ENCODE measurements at places on chromosomes 4 and X.

DNA sequence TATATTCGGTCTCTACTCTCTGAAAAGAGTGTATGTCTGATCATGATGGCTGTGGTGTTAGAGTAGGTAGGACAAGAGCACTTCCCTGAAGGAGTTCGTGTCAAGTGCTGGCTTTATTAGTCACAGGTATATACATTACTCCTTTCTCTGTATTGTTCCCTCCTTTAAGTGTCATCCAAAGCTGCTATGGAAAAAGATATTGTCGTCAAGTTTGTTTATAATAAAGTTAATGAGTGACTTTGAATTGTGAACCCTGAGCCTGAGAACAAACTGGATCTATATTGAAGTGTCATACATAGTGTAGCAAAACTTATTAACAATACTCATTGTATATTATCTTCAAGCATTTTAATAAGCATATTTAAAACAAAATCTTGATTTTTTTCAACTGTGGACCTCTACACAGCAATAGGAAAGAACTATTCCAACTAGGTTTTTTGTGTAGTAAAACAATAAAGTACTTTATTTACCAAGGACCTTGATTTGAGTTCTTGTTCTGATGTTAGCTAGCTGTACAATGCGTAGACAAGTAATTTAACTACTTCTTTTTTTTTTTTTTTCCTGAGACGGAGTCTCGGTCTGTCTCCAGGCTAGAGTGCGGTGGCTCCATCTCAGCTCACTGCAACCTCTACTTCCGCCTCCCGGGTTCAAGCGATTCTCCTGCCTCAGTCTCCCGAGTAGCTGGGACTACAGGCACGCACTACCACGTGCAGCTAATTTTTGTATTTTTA is 177.7 kb downstream of the RAPGEF2 start:
- DNase-seq = peak; percentile 83

DNA sequence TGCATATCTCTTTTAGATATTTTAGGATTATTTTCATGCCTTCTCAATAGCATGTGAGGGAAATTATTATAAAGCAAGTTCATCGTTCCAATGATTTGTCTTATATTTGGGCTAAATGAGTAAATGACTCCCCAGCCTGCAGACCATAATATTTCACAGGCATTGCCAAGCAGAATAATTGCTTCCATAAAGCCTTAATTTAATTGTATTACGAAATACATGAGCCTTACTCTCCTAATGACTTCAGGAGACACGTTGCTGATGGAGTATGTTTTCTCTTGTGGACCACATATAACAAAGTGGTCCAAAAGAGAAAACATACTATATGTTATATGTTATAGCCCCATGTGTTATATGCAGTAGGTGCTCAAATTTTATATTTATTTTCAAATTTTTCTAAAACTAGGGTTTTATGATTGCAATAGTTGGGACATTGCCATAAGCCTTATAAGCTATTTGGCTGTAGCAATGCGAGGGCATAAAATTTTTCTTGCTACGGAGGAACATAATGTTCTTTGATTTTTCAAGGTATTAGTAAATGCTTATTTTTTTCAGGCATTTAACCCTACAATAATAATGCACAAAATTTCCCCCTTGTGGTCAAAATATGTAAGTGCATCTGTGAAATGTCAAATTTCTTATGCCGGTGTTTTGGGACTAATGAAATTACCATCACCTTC is 26.2 kb upstream of the TMPRSS11D start:
- DNase-seq = peak; percentile 23

GRCh38 chrX:100677611-100678181 is 33.7 kb downstream of the SRPX2 start:
- DNase-seq = no peak

DNA sequence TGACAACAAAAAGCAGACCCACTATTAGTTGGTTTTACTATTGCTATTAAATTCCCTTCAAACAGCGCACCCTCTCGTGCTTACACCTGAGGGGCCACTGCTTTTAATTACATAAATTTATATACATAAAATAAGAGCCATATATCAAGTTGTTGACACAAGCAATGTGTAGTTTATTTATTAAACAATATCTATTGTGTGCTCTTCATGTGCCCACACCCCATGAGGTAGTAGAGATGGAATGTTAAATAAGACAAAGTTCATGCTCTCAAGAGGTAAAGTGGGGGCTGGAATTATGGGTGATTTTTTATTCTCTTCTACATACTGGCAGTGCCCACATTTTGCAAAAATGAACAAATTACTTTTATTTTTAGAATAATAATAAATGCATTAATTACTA is 47.3 kb downstream of the KCNIP4 start:
- no peak for DNase-seq

DNA sequence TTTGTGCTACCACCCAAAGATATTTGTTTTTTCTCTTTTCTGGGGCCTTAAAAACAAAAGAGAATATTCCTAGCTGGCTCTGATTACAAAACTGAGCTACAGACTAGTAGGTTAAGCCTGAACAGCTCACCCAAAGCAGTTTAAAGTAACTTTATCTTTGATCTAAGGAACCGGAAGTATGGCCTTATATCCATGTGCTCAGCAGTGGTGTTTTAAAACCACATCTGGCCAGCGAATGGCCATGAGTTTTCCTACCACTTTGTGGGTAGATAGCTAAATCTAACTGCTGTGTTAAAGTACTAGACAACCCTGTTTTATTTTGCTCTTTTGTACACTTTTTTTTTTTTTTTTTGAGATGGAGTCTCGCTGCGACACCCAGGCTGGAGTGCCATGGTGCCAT is 24.6 kb downstream of the ADGRG4 start:
- DNase-seq = no peak

GRCh38 chr4:72942565-72942964 is 127.0 kb downstream of the COX18 start:
- no peak for DNase-seq

DNA sequence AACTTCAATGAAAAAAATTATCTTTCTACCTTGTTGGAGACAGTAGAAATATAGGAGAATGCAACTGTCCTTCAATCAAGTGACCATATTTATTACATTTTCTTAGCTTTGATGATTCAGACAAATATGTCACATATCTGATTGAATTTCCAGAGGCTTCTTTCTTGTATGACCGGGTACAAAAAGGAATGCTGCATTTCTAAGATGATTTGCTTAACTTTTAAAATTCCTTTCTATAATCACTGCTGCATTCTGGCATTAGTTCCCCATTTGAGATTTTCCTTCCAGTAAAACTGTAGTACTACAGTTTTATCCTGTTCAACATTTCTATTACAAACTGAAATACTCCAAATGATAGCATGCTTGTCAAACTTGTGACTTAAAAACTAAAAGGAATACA is 5.2 kb downstream of the MFSD8 start:
- no peak for DNase-seq

DNA sequence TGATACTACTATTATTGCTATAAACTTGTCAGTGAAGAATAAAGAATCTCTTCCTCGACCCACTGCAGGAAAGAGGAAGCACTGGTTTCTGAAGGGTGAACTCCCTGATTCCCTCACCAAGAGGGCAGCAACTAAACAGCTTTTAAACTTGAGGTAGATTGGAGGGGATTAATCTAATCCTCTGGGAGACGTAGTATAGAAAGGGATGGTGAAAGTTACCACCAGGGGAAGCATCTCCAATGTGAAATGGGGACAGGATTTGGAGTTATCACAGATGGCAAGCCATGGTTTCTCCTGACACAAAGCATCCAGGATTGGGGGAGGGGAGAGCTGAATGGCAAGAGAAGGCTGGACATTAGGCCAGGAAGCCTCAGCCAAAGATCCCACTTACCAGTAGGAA is 62.7 kb upstream of the PTPN13 start:
- no peak for DNase-seq

DNA sequence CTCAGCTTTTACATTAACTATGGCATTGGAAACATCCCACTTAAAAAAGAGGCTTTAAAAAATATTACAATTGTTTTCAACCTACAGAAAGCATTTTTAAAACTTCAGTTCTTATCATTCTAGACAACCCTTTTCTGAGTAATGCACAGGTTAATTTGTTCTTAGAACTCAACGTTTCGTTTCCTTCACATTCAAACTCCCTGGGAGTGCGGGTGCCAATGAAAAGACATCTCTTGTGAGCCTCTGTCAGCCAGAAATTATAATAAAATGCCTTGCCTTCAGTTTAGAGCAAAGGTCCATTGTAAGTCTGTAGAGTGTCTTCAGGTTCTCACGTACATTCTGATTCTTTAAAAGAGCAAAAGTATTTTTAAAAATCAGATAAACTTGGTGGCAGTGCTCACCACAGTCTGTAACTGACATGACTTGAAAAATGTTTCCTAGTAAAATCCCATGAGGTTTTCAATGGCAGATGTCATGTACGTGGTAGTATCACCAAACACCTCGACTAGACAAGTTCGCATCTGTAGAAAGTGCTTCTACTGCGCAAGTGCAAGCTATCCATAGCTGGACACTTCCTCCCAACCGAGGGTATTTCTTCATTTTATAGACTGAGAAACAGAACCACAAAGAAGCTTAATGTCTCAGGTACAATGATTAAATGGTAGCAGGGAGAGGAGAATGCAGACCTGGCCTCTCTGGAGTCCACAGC is 65.8 kb downstream of the HAUS3 start:
- DNase-seq = no peak

DNA sequence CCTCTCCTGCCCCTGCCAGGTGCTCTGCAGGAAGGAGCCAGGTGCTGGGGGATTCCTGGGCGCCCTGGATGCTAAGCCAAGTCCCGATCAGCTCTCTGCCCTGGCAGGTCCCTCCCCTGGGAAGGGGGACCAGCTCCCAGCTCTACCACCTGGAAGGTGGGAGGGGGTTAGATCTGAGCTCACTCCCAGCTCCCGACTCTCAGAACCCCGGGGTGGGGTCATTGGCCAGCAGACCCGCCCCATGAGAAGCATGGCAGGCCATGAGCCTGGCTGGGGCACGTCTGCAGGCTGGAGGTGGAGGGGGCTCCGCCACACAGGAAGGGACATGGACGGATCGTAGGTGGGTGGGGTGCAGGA is 83.4 kb upstream of the NKX1-1 start:
- DNase-seq = no peak

DNA sequence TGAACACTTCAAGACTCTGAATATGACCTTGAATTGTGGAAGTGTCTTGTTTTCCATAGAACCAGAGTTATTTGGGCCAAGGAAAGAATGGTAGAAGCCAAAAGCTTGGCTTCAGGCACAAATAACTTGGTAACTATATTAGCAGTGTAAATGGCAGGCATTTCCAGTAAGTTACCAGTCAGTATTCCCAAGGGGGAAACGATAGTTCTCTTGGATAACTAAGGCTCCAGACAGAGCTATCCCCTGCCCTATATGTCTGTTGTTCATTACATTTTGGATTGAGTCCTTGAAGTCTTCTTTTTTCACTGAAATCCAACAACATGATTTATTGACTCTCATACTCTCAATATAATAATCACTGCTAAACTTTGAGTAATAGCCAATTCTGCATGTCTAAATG is 364.1 kb downstream of the MAGEB5 start:
- no peak for DNase-seq

DNA sequence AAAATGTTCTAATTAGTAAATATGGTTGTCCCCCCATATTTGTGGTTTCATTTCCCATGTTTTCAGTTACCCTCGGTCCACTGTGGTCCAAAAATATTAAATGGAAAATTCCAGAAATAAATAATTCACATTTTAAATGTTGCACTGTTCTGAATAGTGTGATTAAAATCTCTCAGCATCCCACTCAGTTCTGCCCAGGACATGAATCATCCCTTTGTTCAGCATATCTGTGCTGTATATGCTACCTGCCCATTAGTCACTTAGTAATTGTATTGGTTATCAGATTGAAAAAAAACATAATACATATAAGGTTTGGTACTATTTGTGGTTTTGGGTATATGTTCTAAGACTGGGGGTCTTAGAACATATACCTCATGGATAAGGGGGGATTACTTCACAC is 55.1 kb upstream of the NXF3 start:
- no peak for DNase-seq

DNA sequence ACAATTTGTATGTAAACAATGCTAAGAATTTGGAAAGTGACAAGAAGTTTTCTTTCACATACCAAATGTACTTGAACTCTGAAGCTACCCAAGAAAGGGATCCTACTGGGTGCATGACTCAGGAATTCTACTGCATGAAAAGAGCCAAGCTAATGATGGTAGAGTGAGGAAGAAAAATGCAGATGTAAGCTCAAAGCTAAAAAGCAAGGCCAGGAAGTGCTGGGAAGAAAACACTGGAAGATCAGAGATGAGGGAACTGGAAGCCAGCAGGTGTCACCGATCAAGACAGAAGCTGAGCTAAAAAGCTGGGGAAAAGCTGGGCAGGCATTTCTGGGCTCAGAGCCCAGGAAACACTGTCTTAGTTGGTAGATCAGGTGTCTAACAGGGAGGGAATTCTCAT is 449.1 kb downstream of the NKX6-1 start:
- no peak for DNase-seq

- DNase-seq = no peak
These were observed 1165.8 kb upstream of the ADGRL3 start for GRCh38 chr4:60034361-60034760.

DNA sequence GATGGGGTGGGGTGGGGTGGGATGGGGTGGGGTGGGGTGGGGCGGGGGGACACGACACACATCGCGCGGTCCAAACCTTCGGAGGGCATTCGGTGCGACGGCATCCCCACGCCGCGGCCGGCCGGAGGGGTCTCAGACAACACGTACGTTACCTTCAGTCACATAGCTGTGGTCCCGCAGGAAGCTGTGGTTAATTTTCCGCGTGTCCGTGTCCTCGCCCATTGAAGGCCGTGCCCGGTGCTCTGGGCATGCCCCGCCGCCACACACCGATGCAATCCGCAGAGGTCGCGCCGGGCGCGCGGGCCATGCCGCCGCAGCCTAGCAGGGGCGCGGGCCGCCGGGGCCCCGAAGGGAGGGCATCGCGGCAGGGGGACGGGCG is 417 bp downstream of the PPP2R2C start:
- DNase-seq = no peak

DNA sequence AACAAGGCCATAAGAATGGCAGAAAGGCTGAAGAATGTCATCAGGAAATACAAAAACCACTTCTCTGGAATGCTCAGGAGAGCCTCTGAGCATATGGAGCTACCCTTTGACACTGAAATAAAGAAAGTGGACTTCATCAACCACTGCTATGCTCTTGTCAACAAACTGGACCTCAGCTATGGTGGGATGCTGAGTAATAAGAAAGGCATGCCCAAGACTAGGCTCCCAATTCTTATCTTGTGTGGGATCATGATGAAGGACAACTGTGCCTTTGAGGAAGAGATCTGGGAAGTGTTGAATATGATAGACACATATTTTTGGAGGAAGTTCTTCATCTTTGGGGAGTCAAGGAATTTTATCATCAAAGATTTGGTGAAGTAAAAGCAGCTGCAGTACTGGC is 86.9 kb upstream of the MAGEB16 start:
- peak; percentile 1 for DNase-seq

- no peak for DNase-seq
These were observed 565.4 kb downstream of the GRXCR1 start for GRCh38 chr4:43457866-43458265.

DNA sequence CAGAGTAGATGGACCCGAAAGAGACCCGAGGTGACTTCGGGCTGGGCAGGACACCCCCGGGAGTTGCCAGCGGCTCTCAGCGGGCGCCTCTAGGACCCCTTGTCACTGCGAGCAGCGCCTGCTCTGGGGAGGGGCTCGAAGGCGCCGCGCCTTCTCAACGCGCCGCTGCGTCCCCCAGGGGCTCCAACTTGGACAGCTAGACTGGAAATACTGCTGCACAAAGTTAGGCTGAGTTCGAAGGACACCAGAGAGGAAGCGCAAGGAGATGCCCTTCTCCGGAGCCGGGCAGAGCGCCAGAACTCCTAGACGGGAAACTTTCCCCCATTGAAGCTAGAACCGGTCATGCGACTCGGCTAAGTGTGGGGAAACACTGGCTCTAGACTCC is 493 bp upstream of the KCNIP4 start:
- DNase-seq = no peak

- DNase-seq = no peak
These were observed 66.6 kb downstream of the ATXN3L start for GRCh38 chrX:13253223-13253622.

Measured in LoVo (cell line).